ENCODE measurements at places on chromosomes 13 and 19. TPM values are rescaled to one million over a fixed set of nuclear protein-coding genes. Genes with fewer than 3 reads are reported as not detected.

GRCh38 chr13:88136098-88136790, 465.1 kb downstream of the SLITRK5 start:
- no peak for DNase-seq

DNA sequence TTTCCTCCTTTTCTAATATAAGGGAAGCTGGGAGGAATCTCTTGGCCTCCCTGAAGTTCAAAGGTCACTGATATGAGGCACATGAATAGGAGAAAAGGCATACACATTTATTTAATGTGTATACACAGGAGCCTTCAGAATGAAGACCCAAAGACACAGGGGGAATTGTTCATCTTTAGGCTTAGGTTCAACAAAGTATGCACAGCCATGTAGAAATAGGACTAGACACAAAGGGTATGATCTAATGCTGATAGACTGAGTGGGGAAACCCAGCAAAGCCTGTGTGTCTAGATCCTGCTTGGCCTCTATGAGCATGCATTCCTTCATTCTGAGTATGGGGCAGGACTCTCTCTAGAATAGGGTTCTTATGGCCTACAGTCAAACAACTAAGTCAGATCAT, 177.1 kb upstream of the RFC3 start:
- no peak for DNase-seq

DNA sequence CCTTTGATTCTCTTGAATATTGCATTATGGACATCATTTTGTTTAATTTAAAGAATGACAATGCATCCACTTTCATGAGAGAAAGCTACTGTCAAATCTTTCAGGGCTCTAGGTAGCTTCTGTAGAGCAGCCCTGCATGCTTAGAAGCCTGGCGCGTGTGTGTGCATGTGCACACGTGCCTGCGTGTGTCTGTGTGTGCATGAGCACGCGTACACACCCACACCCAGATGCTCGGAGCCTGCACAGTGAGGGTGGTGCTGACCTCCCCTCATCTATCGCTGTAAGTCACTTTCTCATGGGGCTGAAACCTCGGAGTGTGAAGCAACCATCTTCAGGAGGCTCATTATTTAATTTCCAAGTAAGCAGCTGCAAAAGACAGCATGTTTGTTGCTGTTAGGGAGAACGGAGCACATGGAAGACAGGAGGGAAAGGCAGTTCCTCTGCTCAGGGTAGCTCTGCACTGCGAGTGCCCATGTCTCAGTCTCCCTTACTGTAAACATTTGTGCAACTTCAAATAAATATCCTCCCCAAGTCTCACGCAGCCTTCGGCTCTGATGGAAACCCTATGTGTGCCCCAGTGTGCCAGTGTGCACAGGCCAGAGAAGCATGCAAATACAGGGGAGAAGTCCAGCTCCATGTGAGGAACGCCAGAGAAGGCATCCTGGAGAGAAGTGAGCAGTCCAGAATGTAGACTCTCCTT, 22.8 kb downstream of the TSHZ3 start:
- no peak for DNase-seq

GRCh38 chr19:2271234-2272103, 10.5 kb downstream of the PEAK3 start:
- no peak for DNase-seq

DNA sequence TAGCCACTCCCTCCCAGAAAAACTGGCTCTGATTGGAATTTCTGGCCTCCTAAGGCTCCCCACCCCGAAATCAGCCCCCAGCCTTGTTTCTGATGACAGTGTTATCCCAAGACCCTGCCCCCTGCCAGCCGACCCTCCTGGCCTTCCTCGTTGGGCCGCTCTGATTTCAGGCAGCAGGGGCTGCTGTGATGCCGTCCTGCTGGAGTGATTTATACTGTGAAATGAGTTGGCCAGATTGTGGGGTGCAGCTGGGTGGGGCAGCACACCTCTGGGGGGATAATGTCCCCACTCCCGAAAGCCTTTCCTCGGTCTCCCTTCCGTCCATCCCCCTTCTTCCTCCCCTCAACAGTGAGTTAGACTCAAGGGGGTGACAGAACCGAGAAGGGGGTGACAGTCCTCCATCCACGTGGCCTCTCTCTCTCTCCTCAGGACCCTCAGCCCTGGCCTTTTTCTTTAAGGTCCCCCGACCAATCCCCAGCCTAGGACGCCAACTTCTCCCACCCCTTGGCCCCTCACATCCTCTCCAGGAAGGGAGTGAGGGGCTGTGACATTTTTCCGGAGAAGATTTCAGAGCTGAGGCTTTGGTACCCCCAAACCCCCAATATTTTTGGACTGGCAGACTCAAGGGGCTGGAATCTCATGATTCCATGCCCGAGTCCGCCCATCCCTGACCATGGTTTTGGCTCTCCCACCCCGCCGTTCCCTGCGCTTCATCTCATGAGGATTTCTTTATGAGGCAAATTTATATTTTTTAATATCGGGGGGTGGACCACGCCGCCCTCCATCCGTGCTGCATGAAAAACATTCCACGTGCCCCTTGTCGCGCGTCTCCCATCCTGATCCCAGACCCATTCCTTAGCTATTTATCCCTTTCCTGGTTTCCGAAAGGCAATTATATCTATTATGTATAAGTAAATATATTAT, 6.1 kb downstream of the FOSB start:
- DNase-seq, result no peak

DNA sequence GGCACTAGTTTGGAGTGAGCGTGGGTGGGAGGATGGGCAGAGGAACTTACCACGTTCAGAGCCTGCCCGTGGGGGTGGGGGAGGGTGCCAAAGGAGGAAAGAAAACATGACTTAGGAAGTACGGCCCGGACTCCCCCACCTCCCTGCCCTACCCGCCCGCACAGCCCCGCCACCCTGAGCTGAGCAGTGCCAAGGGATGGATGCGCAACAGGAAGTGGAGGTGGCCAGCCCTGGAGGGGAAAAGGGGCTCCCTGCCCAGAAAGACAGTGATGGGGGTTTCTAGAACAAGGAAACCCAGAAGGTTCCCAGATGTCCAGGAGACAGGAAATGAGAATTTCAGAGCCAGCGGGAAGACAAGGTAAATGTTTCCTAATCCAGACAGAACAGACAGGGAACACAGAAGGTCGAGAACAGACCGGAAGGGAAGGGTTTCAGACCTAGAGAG, 6.3 kb downstream of the TEAD2 start:
- DNase-seq, result no peak

GRCh38 chr19:54302257-54302656, 10.7 kb downstream of the LILRA5 start:
- DNase-seq, result no peak

DNA sequence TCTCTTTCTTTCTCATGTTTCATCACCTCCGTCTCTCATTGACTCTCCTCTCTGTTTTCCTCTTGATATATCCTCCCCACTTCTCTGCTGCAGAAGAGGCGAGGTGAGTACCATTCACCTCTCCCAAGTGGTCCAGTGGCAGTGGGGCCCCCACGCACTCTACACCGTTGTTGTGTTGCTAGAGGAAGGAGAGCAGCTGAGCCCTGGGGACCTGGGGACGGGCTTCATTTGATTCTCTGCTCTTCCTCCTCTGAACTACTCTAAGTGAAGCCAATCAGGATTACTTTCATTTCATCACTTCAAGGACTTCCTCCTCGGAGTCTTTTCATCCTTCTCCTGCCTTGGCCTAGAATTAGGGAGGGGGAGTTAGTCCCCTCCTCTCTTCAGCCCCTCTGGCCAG, 64.6 kb downstream of the CCNE1 start:
- DNase-seq, result no peak

DNA sequence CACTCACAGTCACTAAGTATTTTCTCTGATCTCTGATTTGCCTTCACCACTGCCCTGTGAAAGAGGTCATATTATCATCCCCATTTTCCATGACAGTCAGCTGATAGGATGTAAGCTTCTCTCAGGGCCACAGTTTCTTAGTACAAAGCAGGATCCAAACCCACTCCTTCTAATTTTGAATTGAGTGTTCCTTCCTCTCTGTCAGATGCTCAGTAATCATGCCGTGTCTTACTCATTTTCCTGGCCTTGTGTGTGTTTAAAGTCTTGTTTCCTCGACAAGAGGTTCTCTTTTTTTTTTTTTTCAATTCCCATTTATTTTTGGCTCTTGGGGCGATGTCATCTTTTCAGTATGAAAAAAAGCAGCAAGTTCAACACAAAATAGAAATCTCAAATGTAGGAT, 72.3 kb downstream of the NAA16 start:
- no peak for DNase-seq

- no peak for DNase-seq
Measured at GRCh38 chr13:59450229-59450628, 713.5 kb downstream of the DIAPH3 start.

- peak; percentile 62 for DNase-seq
Measured at GRCh38 chr19:2476451-2477140, 669 bp downstream of the GADD45B start.

GRCh38 chr19:46394402-46394797, 19.0 kb downstream of the CCDC8 start:
- no peak for DNase-seq

- DNase-seq, result no peak
Measured at GRCh38 chr13:73274147-73274546, 215.3 kb downstream of the KLF5 start.

DNA sequence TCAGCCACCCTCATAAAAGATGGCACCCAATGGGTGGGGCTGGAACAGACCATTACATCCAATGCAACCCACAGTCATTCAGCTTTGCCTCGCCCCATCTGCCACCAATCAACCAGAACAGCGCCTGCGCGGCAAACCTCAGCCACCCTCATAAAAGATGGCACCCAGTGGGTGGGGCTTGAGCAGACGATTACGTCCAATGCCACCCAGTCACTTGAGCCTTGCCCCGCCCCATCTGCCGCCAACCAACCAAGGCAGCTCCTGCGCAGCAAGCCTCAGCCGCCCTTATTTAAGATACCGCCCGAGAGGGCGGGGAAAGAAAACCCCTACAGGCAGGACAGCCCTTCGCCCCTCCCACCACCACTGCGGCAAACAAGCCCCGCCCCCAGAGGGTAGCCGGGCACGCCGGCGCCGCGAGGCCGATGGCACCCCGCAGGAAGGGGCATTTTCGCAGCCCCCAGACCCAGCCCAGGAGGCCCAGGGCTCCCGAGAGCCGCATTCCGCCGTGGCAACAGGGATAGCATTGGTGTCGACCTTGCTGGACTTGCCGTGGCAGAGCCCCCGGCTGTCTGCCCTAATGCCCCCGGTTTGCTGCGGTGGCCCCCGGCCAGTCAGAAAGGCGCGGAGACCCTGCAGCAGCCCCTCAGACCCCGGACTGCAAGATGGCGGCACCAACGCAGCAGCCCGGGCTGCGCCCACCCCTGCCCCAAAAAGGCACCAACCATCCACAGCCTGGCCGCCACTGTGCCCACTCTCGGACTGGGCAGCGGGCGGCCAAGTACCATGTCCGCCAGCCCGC, 675 bp downstream of the PEG3 start:
- peak; percentile 95 for DNase-seq

GRCh38 chr13:63449550-63449949, 2033.9 kb upstream of the PCDH20 start:
- DNase-seq, result no peak

GRCh38 chr19:1618157-1619093, 13.2 kb upstream of the UQCR11 start:
- no peak for DNase-seq

GRCh38 chr13:50119591-50119990, 104.3 kb downstream of the KCNRG start:
- DNase-seq, result no peak

DNA sequence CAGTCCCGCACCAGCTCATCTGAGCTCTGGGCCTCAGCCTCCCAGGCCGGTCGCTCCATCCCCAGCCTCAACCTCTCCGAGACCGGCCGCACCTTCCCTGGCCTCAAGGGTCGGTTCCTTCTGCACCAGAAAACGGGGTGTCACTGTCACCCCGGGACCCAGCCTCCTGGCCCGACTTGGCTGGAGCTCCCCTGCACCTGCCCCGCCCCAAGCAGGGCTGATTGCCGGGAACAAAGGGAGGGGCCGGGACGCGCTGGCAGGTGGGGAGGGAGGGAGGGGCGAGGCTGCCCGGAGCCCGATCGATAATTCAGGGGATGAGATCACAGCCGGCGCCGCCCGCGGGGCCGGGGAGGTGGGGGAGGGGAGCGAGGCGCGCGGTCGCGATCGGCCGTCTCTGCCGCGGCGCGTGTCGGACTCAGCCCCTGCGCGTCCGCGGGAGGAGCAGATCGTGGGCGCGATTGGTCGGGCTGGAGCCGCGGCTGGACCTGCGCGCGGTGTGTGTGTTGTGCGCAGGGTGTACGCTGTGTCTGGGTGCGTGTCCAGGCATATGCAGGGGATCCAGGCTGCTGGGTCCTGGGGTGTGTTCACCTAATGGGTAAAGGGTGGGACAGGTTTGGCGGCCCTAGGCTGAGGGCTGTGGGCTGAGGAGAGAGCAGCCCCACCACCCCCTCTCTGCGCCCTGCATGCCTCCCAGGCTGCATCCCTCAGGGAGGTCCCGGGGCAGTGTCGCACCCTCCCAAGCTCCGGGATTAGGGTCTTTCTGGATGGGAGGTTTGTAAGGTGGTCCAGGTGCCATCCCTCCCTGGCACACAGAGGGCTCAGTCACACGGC, 1.1 kb upstream of the SHC2 start:
- no peak for DNase-seq

DNA sequence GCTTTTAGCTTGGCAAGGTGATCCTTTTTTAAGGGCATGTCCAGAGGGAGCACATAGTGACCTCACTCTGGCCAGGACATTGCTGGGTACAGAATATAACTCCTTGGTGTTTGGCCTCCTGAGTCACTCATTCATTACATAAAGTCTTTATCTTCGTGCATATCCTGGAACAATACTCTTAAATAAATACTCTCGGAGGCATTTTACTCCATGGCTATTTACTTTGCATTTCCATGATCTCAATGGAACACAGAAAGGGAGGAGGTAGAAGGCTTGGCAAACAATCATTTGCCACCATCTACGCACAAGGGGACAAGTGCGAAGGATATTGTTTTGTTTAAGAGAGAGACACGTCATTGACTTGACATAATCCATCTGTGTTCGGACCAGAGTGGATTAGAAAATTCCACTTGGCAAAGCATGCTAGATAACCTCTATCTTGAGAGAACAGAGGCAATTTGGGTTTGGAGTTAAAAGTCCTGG, 210.0 kb downstream of the IRS2 start:
- DNase-seq, result no peak

GRCh38 chr13:77952276-77952675, 33.6 kb upstream of the EDNRB start:
- no peak for DNase-seq

- no peak for DNase-seq
Measured at GRCh38 chr13:112510002-112510780, 77.8 kb downstream of the TUBGCP3 start.

The C19orf38 gene
- 1.5 TPM for total RNA-seq

The F7 gene
- not detected for total RNA-seq

The CLN5 gene
- 34.0 TPM for total RNA-seq

The IL12RB1 gene
- 0.43 TPM for total RNA-seq

The FUT3 gene
- not detected for total RNA-seq

The FGF22 gene
- total RNA-seq, result 2.2 TPM

The CTXN1 gene
- total RNA-seq, result 8.6 TPM

The ARHGEF1 gene
- 78.2 TPM for total RNA-seq

The ZNF382 gene
- total RNA-seq, result 8.3 TPM

The GAPDHS gene
- total RNA-seq, result not detected
